Peyer's patch (tissue), 4 donors: ENCODE measurements at places on chromosomes 11 and 22. TPM values are rescaled to one million over a fixed set of nuclear protein-coding genes. Genes with fewer than 3 reads are reported as not detected.

Gene DMC1
- total RNA-seq: not detected

Gene PHOX2A
- total RNA-seq: not detected

Gene NXPE1
- total RNA-seq: 23.2 TPM

Gene OR10A2
- total RNA-seq: not detected

Gene NNMT
- 121 TPM for total RNA-seq

Gene TMPRSS5
- total RNA-seq: not detected

Gene ASPHD2
- 0.95 TPM for total RNA-seq

Gene TENM4
- total RNA-seq: 1.1 TPM

Gene CALCA
- not detected for total RNA-seq

Gene SYT8
- 57.6 TPM for total RNA-seq

Gene GLYAT
- not detected for total RNA-seq

Gene MS4A15
- 1.6 TPM for total RNA-seq

Gene OR4A16
- total RNA-seq: not detected

Gene OPCML
- not detected for total RNA-seq

Gene PATE2
- total RNA-seq: not detected

Gene ALDH3B1
- total RNA-seq: 23.8 TPM

Gene FGF19
- total RNA-seq: 4.9 TPM

Gene HPX
- not detected for total RNA-seq

Gene SLC6A5
- not detected for total RNA-seq

Gene PANX2
- total RNA-seq: 0.40 TPM

Gene C11orf87
- total RNA-seq: not detected

Gene HMOX1
- total RNA-seq: 47.6 TPM

Gene RAC2
- 24.3 TPM for total RNA-seq

Gene MUC2
- total RNA-seq: 817 TPM

Gene CASP4
- total RNA-seq: 136 TPM

Gene SYNGR1
- 3.8 TPM for total RNA-seq

Gene SORL1
- 52.0 TPM for total RNA-seq

Gene TMEM121B
- total RNA-seq: 0.76 TPM

Gene OSM
- total RNA-seq: not detected

Gene SAA4
- not detected for total RNA-seq

Gene OR10D3
- total RNA-seq: not detected

Gene SLN
- not detected for total RNA-seq

Gene MRGPRD
- total RNA-seq: not detected

Gene APLP2
- 302 TPM for total RNA-seq
